NCI-H446 (cell line): ENCODE measurements at places on chromosomes 2 and 18.

DNA sequence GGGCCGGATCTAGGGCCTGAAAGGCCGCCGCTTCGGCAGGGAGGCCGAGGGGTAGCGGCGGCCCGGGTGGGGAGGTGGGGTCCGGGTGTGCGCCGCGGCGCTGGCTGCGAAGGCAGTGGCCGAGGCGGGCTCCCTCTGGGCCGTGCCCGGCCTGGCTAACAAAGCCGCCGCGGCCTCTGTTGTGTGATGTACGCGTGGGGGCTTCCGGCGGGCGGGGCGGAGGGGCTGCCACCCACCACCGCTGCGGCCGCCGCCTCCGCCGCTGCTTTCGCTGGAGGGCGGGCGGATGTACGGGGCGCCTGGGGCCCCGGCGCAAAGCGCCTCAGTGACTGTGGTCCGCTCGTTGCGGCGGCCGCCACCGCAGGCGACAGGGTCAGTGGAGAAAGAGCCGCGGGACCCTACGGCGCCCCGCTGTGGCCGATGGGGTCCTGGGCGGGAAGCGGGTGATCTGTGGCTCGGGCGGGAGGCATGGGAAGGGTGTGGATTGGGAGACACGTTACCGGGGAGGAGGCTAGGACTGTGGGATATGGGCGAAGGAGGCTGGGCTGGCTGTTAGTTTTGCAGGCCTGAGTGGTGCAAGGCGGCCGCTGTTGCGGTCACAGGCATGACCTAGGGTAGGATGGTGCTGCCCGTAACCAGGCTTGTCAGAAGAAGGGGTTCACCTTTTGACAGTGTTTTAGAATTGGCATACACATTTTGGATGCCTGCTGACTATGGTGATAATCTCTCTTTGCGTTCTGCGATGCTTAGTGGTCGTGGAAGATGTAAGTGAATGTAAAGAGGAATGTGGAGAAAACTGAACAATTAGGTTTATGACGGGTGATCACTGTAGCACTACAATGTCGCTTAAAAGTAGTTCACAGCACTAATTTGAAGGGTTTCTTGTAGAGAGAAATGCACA, 662 bp downstream of the BZW1 start:
- peak; percentile 37 for DNase-seq

DNA sequence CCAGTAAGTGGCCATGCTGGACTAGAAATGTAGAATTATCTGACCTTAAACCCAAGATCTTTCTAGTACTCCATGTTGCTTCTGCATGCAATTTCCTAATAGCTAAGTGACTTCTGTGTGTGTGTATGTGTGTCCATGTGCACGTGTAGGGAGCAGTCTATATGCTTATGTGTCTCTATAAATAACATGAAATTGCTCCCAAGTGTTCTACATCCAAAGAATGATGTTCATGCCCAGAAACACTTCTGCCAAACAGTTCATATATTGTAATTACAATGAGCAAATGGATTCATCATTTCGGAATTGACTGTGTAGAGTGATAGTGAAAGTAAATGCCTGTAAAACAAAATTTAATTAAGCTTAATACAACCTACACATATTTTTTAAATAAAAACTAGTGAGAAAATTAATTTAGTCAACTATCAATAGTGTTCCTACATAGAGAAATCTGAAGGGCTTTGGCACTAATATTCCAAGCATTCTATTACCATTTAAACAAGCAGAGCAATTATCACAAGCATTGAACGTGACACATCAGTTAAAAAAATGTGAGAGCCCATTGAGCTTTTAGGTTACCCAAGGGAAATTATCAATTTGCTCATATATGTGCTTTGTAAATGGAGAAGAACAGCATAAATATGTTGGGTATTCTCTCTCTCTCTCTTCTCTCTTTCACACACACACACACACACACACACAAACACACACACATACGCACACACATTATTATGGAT, 1067.4 kb downstream of the CNTNAP5 start:
- no peak for DNase-seq

- no peak for DNase-seq
Measured at GRCh38 chr2:76938153-76938552, 584.0 kb downstream of the LRRTM4 start.

GRCh38 chr2:168147830-168148794, 99.3 kb downstream of the STK39 start:
- DNase-seq, result no peak

DNA sequence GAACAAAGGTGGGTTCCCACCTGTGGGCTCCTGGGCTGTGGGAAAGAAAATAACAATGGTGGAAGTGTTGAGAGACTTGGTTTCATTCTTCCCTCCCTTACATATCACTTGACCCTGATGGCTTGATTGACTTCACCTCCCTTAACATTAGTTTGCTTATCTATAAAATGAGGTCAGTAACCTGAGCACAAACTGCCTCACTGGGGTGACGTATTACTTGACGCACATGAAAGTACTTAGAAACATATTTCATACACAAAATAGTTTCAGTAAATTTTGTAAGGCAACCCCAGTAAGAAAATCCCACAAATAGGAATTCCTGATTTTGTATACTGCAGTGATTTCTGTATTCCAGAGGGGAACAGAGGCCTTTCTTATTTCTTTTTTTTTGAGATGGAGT, 29.4 kb upstream of the LPIN2 start:
- no peak for DNase-seq
